NCI-H187 (cell line): ENCODE measurements at places on chromosomes 5 and 9.

- DNase-seq: no peak
Measured at GRCh38 chr9:92360083-92360482, 34.3 kb downstream of the CENPP start.

- DNase-seq: no peak
Measured at GRCh38 chr5:169350016-169350415, 49.1 kb upstream of the SLIT3 start.

DNA sequence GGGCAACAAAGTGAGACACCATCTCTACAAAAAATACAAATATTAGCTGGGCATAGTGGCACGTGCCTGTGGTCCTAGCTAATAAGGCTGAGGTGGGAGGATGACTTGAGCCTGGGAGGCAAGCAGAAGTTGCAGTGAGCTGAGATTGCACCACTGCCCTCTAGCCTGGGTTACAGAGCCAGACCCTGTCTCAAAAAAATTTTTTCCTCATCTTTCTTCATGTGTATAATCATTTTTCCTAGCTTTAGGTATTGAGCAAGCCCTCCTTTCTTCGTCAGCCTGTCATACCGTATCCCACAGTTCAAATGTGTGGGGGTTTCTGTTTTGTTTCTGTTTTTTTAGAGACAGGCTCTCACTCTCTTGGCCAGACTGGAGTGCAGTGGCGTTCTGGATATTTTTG is 41.3 kb downstream of the EHMT1 start:
- DNase-seq: no peak

- DNase-seq: no peak
Measured at GRCh38 chr9:94081435-94081834, 2.8 kb upstream of the PTPDC1 start.

GRCh38 chr5:86757824-86758223 is 140.1 kb downstream of the COX7C start:
- no peak for DNase-seq

- no peak for DNase-seq
Measured at GRCh38 chr9:116112236-116112635, 41.4 kb upstream of the PAPPA start.

DNA sequence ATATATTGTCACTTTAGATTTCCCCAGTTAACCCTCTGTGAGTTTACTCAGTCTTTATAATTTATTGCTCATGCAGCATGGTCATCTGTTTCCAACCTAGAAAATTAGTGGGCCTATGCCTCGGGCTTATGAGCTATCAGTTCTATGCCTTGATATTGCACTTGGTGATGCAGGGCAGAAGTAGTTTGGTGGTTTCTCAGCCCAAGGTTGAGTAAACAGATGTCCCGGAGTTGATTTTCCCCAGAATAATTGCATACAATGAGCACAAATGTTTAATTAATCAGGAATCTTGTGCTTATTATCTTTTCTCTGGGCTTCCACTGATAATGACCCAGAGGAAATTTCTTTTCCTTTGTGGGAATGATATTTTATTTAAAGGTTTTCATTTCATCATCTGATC is 474.0 kb downstream of the CCDC171 start:
- no peak for DNase-seq
